ENCODE measurements at places on chromosomes 16 and 17.

DNA sequence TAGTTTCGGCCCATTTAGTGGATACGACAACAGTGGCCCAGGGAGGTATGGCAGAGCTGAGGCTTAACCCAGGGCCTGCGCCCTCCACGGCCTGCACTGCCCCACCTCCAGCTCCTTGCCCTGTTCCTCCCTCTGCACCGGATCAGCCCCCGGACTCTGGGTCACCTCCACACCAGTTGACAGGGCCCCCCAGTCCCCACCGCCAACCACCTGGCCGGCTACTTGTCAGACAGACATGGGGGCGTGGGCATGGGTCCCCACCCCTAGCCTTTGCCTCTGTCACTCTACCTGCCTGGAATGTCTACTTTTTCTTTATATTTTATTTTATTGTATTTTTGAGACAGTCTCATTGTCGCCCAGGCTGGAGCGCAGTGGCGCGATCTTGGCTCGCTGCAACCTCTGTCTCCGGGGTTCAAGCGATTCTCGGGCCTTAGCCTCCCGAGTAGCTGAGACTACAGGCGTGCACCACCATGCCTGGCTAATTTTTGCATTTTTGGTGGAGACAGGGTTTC is 3.0 kb upstream of the ACTG1 start:
- no peak for DNase-seq

GRCh38 chr17:44688675-44689476 is 700 bp downstream of the CCDC43 start:
- DNase-seq, result no peak

DNA sequence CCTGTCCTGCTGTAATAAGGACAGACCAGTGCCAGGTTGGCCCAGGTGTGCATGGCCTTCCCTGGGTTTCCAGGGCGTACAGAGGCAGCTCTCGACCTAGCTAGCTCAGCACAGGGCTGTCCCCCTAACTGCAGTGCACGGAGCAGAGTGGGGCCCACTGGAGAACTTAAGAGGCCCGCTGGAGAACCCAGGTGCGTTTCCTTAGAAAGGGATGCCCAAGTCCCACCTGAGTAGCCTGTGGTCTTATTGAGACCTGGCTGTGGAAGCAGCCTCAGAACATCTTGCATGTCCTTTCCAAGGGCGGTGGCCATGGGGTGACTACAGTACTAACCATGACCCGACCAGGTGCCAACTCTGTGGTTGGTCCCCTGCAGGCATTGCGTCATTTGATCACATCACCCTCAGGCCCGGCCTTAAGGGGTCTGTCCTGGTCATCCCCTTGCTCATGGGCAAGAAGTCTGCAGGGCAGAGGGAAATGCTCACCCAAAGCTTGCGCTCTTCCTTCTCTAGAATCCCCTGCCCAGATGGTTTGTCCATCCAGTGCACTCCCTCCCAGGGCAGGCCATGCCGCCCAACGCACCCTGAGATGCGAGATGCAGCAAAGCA is 3.3 kb upstream of the CCNF start:
- DNase-seq, result no peak

DNA sequence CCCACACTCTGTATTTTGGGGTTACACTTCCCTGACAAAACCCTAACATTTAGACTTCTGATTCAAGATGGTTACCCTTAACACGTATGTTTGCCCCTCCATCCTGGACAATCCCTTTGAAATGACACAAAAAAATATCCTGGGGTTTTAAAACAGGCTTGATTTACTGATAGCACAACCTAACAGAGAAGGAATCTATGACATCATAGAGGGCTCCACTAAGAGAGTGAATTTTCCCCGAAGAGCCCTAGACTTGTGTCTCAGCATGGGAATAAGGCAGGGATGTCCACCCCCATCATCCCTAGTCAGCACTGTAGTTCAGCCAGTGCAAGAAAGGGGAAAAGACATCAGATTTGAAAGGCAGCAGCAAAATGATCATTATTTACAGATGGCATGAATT is 15.8 kb upstream of the SRCIN1 start:
- no peak for DNase-seq

GRCh38 chr17:47888293-47888692 is 7.7 kb upstream of the SP2 start:
- no peak for DNase-seq

- no peak for DNase-seq
These were observed 187.4 kb upstream of the CACNG5 start for GRCh38 chr17:66647391-66647983.

- peak; percentile 19 for DNase-seq
These were observed 49.3 kb downstream of the TRAF4 start for GRCh38 chr17:28792877-28793661.

DNA sequence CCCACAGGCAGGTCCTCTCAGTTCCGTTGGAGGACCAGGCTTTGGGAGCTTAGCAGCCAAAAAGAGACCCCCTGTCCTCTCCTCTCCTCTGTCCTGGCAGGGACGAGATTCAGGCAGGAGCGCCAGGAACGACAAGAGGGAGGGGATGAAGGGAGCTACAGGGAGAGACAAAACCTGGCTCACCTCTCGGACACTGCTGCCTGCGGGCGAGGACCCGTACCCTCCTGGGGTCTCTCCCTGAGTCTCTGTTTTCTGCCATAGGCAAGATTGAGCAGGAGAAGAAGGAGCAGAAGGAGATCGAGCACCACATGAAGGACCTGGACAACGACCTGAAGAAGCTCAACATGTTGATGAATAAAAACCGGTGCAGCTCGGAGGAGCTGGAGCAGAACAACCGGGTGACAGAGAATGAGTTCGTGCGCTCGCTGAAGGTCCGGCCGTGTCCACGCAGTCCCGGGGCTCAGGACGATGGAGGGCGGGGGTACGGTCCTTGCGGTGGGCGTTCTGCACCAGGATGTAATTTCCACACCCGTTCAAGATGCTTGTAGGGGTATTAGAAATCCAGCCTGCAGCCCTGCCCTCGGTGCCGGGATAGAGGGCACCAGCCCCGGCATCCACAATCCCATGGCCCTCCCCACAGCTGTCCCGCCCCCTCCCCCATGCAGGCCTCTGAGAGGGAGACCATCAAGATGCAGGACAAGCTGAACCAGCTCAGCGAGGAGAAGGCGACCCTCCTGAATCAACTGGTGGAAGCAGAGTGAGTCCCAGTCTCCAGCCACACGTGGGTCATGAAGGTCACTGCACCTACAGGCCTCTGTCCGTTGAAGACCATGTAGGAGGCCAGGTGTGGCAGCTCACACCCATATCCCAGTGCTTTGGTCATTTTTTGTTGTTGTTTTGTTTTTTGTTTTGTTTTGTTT is 13.8 kb upstream of the GAA start:
- DNase-seq, result no peak

DNA sequence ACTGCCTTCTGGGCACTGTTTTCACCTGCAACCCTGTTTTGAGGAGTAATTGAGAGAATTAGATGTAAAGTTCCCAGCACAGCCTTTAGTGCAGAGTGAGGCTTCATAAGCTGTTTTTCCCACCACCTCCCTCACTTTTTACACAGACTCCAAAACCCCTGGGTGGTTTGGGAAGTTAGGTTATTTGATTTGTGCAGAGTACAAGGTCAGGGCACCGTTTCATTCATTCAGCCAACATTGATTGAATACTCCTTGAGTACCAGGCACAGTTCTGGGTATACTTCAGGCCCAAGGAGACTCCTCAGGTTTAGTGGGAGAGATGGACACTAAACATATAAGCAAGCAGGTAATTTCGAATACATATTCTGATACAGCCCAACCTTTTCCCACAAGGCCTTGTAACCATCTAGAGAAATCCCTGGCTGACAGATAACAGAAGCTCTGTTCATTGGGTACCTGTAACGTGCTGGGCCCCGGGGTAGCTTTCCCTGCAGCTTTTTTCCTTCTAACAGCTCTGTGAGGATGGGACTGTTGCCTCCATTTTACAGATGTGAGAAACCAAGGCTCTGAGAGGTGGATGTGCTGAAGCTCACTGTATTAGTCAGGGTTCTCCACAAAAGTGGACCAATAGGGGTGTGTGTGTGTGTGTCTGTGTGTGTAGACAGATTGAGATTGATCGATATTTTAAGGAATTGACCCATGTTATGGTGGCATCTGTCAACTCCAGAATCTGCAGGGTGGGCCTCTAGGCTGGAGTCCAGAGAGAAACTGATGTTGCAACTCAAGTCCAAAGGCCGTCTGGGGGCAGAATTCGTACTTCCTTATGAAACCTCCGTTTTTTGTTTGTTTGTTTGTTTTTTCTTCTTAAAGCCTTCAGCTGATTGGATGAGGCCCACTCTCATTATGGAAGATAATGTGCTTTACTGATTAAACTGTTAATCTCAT is 234.7 kb downstream of the SNX29 start:
- no peak for DNase-seq

GRCh38 chr17:27586203-27586721 is 44.7 kb upstream of the LGALS9 start:
- DNase-seq, result no peak

DNA sequence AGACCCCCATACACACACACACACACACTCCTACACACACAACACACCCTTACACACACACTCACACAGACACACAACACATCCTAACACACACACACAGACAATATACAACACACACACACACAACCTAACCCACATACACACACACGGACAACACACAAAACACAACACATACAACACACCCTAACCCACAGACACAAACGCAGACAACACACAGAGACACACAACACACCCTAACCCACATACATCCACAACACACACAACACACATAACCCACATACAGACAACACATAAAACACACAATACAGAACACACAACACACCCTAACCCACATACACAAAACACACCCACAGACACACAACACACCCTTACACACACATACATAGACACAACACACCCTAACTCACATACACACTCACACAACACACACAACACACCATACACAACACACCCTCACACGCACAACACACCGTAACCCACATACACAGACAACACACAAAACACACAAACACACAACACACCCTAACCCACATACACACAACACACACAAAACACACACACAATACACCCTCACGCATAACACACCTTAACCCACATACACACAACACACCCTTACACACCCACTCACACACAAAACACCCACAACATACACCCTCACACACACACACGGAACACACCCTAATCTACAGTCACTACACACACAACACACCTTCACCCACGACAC is 4.4 kb downstream of the ASGR1 start:
- no peak for DNase-seq

GRCh38 chr16:9081158-9081557 is 10.3 kb upstream of the HAPSTR1 start:
- DNase-seq, result no peak

GRCh38 chr16:7124242-7124641 is 208.4 kb upstream of the RBFOX1 start:
- DNase-seq, result no peak

DNA sequence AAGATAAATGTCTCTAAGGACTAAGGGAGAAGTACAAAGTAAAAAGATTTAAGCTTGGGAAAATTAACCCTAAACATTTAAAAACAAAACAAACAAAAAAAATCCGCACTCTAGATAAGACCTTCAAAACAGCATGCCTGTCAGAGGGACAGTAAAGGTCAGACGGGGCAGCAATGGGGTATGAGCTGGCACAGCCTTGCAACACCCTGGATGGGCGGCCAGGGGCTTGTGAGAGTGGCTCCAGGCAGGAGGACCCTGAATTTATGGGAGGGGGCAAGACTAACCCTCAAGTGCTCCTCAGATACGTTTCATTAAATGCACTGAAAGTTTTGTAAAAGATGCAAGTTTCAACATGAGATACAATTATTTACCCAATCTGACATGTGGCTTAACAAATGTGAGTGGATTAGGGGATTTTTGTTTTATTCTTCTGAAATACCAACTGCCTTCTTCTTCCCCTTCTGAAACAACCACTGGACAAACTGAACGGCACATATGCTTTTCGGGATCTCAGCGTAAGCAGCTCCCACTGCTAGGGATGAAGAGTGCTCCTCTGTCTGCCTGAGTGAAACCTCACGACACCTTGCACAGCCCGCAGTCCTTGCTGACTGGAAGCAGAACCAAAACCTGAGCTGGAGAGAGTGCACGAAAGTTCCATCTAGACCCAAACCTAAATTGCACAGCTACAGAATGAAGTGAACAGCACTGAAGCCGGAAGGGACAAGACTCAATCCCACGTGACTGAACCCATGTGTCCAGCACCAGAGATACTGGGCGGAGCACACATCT is 128.4 kb downstream of the ANKRD11 start:
- DNase-seq, result no peak

- DNase-seq, result no peak
These were observed 4.1 kb downstream of the DDX5 start for GRCh38 chr17:64502021-64502420.

GRCh38 chr16:26885674-26886073 is 181.1 kb upstream of the C16orf82 start:
- DNase-seq, result no peak

- no peak for DNase-seq
These were observed 9.5 kb downstream of the TBX21 start for GRCh38 chr17:47742319-47743181.

DNA sequence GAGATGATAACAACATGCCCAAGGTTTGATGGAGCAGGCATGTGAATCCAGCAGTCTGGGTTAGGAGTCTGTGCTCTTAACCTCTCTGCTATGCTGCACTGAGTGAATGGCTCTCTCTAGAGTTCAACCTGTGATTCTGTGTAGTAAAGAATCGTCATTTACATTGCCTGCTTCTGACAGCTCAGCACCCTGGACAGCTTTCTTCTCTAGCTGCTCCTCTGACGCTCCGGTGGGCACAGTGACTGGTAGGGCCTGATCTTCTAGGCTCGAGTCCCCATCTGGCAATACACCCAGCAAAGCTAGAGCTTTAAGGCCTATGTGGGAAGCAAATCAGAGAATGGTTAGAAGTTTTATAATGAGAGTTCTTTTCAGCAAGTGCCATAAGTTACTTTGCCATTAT is 85.3 kb upstream of the ATP2A3 start:
- DNase-seq, result no peak

GRCh38 chr17:38709864-38710603 is 5.0 kb downstream of the MLLT6 start:
- DNase-seq, result no peak

DNA sequence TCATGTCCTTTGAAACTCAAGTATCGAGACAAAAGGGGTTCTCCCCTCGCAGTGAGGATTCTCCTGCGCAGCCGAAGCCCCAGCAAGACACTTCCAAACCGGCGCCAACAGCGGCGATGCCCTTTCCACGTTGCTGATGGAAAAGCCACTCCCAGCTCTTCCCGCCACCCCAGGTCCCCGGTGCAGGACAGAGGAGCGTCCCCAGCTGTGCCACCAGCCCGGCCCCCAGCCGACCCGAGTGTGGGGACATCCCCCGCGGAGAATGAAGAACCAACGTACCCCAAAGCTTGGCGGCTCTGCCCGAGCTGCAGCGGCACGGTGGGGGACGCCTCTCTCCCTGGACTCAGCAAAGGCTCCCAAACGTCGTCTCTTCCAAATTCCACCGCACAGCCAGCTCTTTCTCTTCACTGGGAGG is 573 bp downstream of the CHST6 start:
- no peak for DNase-seq

- DNase-seq, result no peak
These were observed 21.6 kb downstream of the ZFP1 start for GRCh38 chr16:75169899-75170405.

- DNase-seq, result no peak
These were observed 295.8 kb downstream of the FOXL1 start for GRCh38 chr16:86874141-86874540.

- no peak for DNase-seq
These were observed 43.4 kb downstream of the UBN1 start for GRCh38 chr16:4890686-4891085.

- DNase-seq, result no peak
These were observed 297.5 kb downstream of the XYLT1 start for GRCh38 chr16:17173281-17173680.

- no peak for DNase-seq
These were observed 419.1 kb downstream of the CA10 start for GRCh38 chr17:51739245-51739886.
